ENCODE measurements at places on chromosomes 1 and 21. TPM values are rescaled to one million over a fixed set of nuclear protein-coding genes. Genes with fewer than 3 reads are reported as not detected.

DNA sequence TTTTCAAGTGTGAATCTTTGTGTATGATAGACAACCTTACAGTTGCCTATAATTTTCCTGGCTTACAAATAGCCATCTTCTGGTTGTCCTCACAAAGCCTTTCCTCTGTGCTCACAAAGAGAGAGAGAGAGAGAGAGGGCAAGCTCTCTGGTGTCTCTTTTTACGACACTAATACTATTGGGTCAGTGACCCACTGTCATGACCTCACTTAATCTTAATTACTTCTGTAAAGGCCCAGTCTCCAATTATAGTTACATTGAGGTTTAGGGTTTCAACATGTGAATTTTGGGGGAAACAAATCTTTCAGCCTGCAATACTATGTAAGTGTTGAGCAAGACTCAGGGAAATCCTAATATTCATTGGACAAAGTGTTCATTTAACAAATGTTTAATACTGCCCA lies 167.4 kb upstream of the COL11A1 start:
- no peak for DNase-seq
- no peaks in the 10 kb centered on the region for H3K36me3 ChIP-seq
- no peak overlapping the region for H3K27ac ChIP-seq
- no peaks in the 10 kb centered on the region for H3K4me1 ChIP-seq

Gene CRYZL1
- total RNA-seq, result 27.9 TPM

Gene LHX4
- total RNA-seq, result not detected

DNA sequence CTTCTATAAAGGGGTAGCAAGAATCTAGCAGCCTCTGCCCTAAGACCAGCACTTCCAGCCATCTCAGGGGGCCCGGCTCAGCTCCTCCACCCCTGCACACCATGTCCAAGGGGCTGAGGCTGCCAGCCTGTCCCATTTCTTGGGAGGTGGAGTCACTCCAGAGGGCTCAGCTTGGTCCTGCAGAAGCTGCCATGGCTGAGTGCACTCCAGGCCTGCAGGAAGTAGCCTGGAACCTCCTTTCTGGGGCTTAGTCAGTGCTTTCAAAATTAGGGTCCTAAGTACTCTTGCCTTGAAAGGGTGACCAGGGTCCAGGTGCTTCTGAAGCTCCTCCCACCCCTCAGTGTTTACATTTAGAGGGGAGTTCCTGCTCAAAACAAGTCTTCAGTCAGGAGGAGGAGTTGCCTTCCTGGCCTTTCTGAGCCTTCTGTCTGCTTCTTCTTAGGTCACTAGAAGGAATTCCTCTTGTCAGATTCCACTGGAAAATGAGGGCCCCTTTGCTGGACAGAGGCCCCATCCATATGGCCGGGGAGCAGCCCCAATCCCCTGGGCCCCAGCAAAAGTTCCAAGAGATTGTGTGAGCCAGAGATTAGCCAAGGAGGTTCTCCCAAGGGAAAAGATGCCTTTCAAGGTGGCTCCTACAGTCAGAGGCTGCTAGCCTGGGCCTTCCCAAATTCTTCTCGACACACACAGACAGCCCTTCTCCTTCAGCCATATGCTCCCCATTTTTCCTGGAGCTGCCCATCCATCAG lies 128.1 kb upstream of the VAMP3 start:
- no peaks in the 10 kb centered on the region for H3K27me3 ChIP-seq
- H3K4me1 ChIP-seq, result peaks cover 5% of the 10 kb centered on the region
- DNase-seq, result peak; percentile 56
- no peaks in the 10 kb centered on the region for H3K36me3 ChIP-seq
- no peak overlapping the region for H3K27ac ChIP-seq
- no peak overlapping the region for H3K4me3 ChIP-seq

DNA sequence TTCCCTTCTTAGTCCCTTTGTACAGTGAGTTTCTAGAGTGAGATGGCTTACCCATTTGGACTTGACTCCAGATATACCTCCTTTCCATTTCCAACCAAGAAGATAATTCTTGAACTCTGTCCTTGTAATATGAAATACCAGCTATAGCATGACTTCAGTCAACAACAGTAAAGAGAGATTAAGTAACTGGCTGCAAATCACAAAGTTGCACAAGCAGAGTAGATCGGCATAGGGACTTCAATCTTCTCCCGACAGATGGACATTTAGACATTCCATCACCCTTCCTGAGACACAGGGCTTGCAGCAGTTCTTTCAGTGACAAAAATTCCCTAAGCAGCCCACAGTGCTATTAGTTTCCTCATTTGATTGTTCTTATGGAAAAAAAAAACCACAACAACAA lies 44.6 kb downstream of the JAK1 start:
- H3K4me1 ChIP-seq, result peaks cover 21% of the 10 kb centered on the region
- H3K27ac ChIP-seq, result no peak overlapping the region
- H3K27me3 ChIP-seq, result no peaks in the 10 kb centered on the region
- no peak for DNase-seq
- H3K4me3 ChIP-seq, result no peak overlapping the region

DNA sequence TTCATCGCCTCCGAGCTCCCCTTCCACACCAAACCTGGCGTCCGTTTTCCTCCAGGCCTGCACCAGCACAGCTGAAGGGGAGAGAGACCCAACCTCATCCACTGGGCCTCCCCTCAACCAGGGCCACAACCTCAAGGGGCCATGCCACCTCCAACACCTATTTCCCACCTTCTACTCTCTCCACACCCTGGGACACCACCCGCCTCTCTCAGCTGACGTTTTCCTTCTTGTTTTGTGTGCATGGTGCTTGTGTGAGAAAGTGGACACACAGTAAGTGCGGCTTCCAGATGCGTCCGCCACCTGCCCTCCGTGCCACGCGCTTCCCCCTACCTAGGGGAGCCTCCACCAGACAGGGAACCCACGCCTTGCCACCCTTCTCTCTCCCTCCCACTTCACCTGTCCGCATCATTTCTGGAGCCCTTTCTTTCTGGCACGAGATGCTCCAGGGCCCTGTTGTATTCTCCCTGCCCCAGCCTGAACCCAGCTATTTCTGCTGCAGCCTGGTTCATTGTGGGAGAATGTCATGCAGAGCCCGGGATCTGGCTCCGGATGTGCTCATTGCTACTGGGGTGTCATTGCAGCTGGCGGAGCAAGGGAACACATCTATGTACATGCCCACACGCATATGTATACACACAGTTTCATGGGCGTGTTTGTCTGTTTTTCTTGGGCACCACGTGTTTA lies 1.3 kb upstream of the GNB1 start:
- H3K27me3 ChIP-seq, result no peaks in the 10 kb centered on the region
- H3K4me1 ChIP-seq, result peaks cover 50% of the 10 kb centered on the region
- H3K27ac ChIP-seq, result peak overlapping the region; percentile 90

GRCh38 chr1:165960136-165960535 lies 132.7 kb downstream of the UCK2 start:
- no peaks in the 10 kb centered on the region for H3K36me3 ChIP-seq
- no peak overlapping the region for H3K4me3 ChIP-seq
- no peak overlapping the region for H3K27ac ChIP-seq
- H3K27me3 ChIP-seq, result no peaks in the 10 kb centered on the region
- H3K4me1 ChIP-seq, result no peaks in the 10 kb centered on the region

Gene NUP210L
- 0.13 TPM for total RNA-seq

Gene RUNX1
- 18.7 TPM for total RNA-seq

DNA sequence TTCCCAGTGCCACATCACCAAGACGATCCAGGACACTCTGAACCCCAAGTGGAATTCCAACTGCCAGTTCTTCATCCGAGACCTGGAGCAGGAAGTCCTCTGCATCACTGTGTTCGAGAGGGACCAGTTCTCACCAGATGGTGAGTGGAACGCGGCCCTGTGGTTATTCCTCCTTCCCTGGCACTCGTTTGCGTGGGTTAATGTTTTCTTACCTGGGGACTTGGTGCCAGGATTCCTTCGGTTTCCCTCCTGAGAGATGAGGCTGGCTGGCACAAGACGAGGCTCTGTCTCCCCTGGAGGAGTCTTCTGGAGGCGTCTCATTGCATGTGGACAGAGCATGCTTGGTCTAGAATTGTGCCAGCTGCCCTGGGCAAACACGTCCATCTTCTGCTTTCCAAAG lies 29.3 kb downstream of the ATP5PO start:
- no peaks in the 10 kb centered on the region for H3K27me3 ChIP-seq
- no peak for DNase-seq

DNA sequence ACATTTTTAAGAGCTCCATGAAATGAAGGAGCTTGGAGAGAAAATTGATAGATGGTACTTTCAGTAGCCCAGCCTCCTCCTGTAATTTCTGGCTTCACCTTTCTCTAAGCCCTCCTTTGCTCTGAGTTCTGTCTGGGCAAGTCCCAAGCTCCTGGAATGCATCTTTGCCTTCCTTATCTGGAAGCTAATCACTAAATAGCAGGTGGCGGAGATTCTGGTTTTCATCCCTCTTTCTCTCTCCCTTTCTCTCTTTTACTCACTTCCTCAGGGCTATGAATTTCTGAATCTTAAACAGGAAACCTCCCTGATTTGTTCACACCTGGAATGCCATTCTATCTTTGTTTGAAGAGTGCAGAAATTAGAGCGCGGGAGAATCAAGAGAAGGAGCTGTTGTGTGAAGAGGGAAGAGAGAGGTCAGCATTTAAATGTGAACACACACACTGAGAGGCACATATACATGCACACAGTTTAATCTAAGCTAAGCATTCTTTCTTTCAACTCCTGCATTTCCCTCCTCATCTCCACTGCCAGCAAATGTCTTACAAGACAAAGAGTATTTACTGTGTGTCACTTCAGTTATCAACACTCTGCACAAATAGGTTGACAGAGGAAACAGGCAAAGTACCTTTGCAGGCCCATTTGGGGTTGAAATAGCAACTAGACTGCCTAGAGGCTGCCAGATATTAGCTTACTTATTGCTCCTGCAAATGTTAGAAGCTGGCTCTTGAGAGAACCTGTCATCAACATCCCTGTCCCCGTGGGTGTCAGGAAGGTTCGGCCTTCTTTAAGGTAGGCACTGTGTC lies 199.4 kb upstream of the CAMK1G start:
- no peaks in the 10 kb centered on the region for H3K27me3 ChIP-seq
- H3K4me1 ChIP-seq, result no peaks in the 10 kb centered on the region
- H3K4me3 ChIP-seq, result no peak overlapping the region
- no peaks in the 10 kb centered on the region for H3K36me3 ChIP-seq
- no peak overlapping the region for H3K27ac ChIP-seq

Data from thyroid gland (tissue), 4 donors.